Non-pigmented ciliary epithelial cell (primary cell): ENCODE measurements at places on chromosomes 2 and 18.

GRCh38 chr2:171100370-171100769 lies 60.3 kb downstream of the TLK1 start:
- no peak for DNase-seq

GRCh38 chr18:59222341-59222740 lies 2.4 kb downstream of the GRP start:
- no peak for DNase-seq

- DNase-seq = no peak
Observed at GRCh38 chr2:18178736-18179349, 300.4 kb downstream of the KCNS3 start.

DNA sequence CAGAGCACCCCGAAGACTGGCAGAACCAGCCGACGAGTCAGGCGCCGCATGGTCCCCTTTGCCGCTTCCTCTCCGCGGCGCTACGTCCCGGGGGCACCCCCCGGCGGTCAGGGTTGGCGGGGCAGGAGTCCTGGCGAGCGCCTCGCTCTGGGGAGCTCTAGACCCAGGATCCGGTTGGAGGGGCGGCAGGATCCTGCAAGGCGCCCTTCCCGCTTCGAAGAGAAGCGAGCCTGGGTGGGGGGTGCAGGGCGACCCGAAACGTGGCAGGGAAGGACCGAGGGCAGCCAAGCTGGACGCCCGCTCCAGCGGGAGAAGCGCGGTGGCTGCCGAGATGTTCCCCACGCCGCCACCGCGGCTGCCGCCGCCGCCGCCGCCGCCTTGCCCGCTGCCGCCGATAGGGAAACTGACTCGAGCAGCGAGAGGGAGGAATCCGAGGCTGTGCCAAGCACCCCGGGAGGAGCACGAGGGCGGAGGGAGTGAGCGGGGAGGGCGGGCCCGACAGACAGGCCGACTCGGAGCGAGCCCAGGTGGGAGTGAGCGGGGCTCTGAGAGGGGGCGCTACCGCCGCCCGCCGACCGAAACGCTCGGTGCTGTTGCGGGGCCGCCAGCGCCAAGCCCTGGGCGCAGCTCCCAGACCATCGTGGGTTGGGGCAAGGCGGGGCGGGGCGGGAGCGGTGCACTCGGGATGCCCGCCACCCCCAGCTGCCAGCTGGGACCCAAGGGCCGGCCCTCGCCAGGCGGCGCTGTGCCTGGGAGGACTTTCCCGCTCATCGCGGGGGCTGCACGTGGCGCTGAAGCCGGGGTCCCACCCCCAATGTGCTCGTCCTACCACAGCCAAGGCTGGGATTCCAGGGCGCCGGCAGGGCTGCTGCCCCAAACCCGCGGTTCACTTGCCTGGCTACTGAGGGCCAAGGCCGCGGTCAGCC lies at the start of gene GALNT14:
TSS of gene GALNT14 (minus strand) at position 404 of the 926 bp plus-strand sequence. CDS start at position 50, 354 bp downstream.
- DNase-seq = no peak

- DNase-seq = no peak
Observed at GRCh38 chr2:216875862-216876261, 16.0 kb upstream of the TNP1 start.

DNA sequence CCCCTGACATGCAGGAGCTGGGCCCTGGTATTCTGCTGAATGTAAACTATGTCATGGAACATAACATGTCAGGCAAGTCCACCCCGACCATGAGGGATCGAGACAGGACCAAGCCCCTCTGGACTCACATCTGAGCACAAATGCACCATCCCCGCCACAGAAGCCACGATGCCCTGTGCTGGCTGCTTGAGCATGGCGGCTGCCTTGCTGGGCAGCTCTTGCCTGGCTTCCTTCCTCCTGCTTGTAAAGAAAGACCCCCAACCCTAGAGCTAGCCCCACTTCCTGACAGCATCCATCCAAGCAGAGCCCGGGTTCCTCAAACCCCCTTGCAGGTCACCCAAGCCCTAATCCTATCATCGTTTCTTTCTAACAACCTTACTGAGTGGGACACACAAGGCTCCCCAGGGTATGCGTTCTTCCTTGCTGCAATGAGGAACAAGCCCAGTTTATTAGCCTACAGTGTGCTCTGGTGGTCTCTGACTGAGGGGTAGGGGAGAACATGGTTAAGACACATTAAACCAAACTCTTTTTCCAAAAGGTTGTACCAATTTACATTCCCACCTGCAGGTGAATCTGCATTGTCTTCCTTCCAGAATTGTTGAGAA lies 26.6 kb downstream of the PTPN18 start:
- DNase-seq = no peak

DNA sequence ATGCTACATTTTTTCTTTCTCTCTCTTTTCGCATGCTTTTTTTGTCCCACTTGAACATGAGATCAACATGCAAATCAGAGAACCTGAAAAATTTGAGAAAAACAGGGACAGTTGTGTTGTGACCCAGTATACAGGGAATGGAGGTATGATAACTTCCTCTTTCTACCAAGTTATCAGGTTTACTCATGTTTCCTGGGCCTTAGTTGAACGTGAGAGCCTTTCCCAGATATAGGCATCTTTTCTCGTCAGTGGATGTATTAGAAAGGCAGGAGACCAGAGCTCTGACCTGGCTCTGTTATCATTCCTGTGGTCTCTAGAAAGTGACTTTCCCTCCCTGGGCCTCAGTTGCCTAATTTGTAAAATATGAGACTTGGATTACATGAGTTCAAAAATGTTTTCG lies 30.1 kb upstream of the FAM117B start:
- no peak for DNase-seq

- no peak for DNase-seq
Observed at GRCh38 chr2:25341011-25341727, 556 bp downstream of the DNMT3A start.

DNA sequence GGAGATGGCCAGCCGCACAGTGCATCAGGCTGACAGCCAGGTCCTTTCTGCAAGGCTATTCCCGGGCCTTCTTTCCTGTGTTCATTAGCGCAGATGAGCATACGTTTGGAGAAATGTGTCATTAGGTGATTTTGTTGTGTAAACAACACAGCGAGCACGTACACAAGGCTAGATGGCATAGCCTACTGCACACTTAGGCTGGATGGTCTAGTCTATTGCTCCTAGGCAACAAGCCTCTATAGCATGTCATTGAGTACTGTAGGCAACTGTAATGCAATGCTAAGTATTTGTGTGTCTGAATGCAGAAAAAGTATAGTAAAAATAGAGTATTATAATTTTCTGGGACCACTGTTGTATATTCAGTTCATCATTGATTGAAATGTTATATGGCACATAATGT lies 50.9 kb upstream of the PHLPP1 start:
- no peak for DNase-seq

DNA sequence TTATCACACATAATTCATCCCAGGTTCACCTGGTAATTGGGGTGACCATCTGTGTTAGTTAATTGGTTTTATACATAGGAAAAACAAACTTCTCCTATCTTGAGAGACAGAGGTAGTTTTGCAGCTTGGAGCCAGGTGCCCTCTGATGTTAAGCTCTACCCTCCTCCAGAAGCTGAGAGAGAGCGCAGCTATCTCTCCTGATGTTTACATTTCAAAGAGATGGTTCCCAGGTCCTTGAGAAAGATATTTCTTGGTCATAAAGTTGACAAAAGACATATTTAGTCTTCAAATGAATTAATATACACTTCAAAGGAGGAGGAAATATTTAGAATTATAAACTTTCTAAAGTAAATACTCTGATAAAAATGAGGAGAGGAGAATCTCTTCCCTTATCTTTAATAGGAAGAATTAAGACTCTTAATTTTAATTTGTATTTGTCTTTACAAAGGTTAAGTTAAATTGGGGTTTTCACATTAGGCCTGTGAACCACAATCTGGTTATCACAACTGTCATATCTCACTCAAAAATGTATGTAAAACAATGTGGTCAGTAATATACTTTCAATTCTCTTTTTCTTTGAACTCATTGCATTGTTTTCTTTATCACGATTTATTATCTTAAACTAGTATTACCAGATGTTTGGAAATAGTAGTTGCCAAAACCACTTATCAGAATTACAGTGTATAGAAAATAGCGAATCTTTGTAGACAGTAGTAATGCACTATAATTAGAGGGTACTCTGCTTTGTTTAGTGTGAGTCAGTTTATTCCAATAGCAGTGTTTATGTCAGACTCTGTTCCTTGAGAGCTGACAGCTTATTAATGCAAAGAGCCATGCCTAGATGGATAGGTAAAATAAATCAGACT lies 26.8 kb downstream of the SERPINB4 start:
- no peak for DNase-seq

- DNase-seq = no peak
Observed at GRCh38 chr2:96103761-96104486, 12.4 kb downstream of the ADRA2B start.

GRCh38 chr2:236215196-236215595 lies 47.0 kb upstream of the GBX2 start:
- no peak for DNase-seq

DNA sequence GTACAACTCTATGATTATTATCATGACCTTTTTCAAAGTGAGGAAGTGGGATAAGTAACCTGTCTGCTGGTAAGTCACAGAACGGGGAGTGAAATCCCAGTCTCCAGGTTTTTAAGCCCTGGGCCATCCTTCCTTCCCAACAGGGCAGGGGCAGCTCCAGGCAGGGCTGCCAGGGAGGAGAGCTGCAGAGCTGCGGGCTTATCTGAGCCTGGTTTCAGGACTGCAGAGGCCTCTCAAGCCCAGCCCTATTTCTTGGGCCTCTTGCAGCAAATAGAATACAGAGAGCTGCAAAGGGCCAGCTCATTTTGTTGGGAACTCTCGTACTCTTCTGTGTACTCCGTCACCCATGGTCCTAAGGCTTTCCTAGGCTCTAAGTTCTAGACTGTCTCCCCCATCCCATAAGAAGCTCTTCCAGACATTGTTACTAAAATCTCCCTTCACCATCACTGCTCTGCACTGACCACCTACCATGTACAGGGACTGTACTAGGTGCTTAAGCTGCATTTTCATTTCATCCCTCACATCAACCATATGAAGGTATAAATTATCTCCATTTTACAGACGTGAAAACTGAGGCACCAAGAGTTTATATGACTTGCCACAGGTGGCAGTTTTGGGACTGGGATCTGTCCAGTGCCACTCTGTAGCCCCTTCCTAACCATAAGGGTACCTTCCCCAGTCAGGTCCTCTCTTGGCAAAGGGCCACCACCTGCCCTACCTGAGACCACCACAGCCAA lies 3.1 kb downstream of the RAB11FIP5 start:
- no peak for DNase-seq

DNA sequence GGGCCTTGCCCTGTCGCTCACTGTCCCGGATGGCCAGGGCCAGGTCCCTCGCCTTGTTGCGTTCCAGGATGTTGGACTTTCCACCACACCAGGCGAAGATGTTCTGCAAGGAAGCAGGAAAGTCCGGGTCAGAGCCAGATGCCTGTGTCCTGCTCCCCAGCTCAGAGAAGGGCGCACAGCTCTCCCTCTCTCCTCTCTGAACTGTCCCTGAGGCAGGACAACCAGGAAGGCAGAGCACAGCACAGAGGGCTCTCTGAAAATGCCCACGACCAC lies 11.0 kb downstream of the CAPG start:
- no peak for DNase-seq

DNA sequence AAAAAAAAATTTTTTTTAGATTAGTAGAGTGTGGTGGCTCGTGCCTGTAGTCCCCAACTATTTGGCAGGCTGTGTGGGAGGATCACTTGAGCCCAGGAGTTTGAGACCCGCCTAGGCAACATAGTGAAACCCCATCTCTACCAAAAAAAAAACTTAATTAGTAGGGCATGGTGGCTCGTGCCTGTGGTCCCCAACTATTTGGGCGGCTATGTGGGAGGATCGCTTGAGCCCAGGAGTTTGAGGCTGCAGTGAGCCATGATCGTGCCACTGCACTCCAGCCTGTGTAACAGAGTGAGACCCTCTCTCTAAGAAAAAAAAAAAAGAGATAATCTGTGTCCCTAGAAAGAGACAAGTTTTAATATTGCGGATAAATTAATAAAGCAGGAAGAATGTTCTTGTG lies 8.8 kb downstream of the GPR55 start:
- no peak for DNase-seq

DNA sequence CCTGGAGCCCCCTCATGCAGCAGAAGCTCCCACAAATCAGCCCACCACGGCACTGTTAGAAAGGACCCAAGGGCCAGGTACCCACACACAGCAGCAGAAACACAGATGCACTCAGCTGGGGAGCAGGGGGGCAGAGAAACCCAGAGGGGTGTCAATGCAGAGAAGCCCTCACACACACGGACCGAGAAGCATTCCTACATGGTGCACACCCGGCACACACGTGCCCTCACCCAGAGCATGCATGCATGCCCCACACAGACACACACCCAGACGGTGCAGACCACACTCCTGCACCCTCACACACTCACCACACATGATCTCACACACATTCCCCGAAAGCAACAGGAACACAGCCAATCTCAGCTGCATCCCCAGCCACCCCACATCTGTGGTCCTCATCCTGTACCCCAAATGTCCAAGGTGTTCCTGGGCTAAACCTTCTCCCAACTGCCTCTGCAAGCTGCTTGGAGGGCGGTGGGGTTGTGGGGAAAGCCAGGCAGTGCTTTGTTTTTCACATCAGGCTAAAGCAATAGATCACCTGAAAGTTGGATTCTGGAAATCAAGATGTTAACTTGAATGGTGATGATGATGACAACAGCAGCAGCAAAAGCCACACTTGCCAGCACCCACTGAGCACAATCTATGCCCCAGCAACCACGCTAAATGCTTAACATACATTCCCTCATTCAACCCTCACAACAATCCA lies 102.3 kb downstream of the ZFP36L2 start:
- no peak for DNase-seq

DNA sequence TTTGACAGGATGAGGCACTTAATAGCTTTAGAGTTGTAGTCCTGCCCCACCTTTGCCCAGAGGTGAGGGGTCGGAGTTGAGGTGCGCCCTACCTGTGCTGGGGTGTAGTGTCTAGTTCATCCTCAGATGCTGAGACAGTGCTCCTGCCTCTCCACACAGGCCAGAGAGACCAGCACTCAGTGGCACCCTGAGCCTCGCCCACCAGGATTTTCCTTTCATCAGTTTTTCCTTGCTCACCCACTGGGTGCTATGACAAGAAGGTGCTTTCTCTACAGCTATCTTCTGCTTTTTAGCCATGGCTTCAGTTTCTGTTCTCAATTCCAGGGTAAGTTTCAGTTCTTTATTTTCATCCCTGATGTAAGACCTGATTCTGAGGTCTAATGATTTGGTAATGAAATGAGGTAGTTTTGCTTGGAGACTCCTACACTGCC lies 16.8 kb upstream of the TMEM131 start:
- DNase-seq = no peak

GRCh38 chr2:214203214-214203613 lies 207.6 kb upstream of the VWC2L start:
- DNase-seq = no peak

GRCh38 chr18:71986351-71987050 lies 557.6 kb downstream of the CBLN2 start:
- DNase-seq = no peak

DNA sequence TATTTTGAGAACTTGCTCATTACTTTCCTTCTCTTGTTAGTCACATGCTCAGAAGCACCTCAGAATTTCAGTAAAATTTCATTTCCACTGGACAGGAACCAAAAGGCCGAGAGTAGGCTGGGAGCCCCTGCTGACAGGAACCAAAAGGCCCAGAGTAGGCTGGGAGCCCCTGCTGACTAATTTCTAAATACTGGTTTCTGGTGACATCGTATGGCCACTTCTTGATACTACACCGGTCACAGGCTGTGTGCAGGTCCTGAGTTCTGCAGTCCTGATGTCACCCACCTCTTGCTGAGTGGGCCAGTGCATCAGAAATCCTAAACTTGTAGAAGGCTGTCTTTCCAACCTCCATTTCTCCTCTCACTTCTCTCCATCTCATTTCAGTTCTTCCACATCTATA lies 17.7 kb upstream of the EN1 start:
- DNase-seq = no peak
